ENCODE measurements at places on chromosomes 3 and 15.

DNA sequence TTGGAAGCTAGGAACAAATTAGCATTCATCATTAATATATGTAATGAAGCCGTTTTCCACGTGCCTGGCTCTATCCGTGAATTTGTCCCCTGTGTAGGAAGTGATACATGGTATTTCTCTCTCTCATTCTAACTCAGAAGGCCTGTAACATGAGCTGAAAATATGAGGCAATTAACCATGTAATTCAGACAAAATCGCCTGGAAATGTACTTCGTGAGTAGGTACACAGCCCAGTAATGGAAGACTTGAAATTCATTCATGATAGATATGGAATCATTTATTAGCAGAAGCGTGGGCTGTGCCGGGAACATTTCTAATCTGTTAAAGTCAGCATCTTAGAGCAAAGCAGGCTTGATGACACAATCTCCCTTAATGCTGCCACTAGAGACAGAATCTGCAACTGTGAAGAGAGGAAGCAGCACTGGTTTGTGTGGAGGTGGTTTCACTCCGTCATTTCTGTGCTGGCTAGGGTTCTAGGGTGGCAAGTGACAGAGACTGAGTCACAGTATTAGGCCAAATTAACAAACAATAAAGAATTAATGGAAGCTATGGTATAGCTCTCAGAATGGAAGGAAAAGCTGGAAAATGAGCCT lies 225.0 kb upstream of the PROK2 start:
- DNase-seq: peak; percentile 23

DNA sequence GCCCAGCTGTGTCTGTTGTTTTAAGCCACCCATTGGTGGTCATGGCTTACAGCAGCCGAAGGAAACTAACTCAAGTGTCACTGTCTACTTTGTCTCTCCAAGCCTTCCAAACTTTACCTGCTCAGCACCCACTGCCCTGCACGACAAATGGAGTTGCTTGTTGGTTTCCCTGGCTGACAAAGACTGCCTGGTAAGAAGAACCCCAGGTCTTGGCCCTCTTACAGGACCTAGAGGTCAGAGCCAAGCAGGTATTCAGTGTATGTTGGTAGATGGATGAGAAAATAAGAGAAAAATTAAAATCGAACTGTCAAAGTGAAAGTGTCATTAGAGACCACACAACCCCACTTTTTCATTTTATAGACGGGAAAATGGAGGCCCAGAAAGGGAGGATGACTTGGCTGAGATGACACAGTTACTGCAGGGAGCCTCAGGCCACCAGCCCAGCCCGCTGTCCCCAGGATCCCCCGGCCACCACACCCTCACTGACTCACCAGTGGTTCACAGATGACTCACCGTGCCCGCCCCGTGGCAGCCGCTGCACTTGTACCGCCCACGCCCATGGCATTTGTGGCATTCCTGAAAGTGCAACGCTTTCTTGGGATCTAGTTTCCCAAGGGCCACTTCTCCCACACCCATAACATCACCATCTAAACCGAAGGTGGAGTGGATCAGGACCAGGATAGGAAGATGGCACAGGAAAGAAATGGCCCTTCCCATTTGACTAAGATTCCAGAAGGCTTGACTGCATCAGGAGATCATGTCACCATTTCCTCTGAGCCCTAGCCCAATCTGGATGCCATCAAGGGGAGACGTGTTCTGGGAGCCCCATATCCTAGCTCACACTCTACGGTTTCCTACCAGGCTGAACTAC lies 15.2 kb downstream of the SSUH2 start:
- DNase-seq: peak; percentile 6

GRCh38 chr3:160720123-160720746 lies 35.8 kb upstream of the PPM1L start:
- no peak for DNase-seq

GRCh38 chr3:47455806-47456452 lies 19.8 kb downstream of the SCAP start:
- no peak for DNase-seq

DNA sequence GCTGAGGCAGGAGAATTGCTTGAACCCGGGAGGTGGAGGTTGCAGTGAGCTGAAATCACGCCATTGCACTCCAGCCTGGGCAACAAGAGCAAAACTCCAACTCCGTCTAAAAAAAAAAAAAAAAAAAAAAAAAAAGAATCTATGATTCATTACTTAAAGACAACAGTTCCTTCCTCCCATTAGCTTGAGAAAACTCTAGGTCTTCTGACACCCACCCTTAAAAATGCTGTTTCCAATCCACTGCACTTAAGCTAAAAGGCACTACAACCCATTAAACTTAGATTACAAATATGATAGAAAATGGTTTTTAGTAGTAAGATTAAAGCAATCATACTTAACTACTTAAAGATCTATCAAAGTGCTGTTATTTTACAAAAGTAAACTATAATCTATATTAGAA lies 40.0 kb upstream of the BHLHE40 start:
- no peak for DNase-seq

GRCh38 chr3:46749129-46749528 lies 31.5 kb upstream of the PRSS50 start:
- DNase-seq: no peak

DNA sequence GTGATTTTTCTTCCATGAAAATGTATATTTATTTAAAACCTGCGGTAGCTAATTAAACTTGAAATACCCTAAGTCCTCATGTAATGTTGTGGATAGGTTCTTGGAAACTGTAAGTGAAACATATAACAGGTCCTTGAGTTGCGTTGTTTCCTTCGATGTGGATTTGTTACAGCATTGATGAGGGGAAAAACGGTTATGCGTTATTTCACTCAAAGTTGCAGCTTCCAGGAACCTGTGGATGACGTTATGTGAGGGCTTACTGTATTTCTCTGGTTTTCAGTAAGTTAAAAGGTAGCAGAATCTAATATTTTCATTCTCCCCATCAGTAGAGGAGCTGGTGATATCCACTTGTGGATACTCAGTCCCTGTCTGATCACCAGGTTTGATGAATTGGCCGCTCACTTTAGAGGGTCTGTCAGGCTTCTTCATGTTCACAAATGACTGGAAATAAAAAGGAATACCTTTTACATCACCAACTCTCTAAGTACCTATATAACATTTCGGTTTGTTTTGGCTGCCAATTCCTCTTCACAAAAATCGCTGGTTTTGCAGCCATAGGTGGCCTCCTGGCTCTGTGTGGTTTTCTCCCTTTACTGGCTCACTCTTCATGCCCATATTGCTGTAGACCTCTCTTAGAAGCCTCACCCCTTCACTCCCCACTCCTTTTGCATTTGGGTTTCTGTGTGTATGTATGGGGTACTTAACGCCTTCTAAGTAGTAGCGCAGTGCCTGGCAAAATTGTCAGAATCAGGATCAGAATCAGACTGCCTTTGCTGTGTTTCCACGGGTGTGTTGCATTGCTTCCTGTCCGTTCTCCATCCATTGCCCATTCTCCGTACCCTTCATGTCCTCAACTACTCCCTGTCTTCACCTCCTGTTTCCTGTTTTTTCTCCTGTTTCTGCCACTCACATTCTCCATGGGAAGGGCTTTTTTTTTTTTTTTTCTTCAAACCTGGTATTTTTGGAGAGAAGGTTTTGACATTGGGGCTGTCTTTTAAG lies 112.6 kb downstream of the FNDC3B start:
- DNase-seq: no peak

GRCh38 chr3:181328346-181328745 lies 338.8 kb upstream of the DNAJC19 start:
- DNase-seq: no peak

- peak; percentile 47 for DNase-seq
Observed at GRCh38 chr3:141646760-141647561, 91.1 kb upstream of the RNF7 start.

DNA sequence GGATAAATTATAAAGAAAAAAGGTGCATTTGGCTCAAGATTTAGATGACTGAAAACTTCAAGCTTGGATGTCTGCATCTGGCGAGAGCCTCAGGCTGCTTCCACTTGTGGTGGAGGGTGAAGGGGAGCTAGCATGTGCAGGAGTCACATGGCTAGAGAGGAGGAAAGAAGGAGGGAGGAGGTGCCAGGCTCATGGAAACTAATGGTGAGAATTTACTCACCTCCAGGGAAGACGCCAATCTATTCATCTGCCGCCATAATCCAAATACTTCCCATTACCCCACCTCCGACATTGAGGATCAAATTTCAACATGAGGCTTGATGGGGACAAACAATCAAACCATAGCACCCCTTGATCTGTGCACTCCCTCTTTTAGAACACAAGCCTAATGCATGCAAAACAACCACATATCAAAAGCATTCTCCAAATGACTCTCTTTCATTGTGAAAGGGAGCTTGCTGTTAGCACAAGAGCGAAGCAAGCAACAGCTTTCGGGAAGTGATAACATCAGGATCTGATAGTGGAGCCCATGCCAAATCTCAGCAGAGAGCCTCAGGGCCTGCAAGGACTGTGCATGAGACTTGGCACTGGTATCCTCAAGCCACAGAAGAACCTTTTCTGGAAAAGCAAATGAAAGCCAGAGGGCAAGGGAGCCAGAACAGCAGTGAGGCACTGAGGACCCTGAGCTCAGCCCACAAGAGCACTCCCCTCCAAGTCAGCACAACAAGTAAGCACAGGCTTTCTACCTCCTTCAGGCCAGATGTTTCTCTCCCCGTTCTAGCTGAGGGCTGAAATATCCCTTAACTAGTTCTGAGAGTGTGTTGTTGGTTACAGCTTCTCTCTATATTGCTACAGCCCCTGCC lies 50.2 kb upstream of the THBS1 start:
- no peak for DNase-seq

GRCh38 chr3:66037986-66038369 lies 740 bp downstream of the MAGI1 start:
- DNase-seq: no peak

- DNase-seq: no peak
Observed at GRCh38 chr15:45790325-45790943, 155.6 kb downstream of the SQOR start.

- DNase-seq: no peak
Observed at GRCh38 chr3:142650001-142650693, 54.0 kb downstream of the PLS1 start.
